ENCODE measurements at places on chromosomes 1 and 21.

DNA sequence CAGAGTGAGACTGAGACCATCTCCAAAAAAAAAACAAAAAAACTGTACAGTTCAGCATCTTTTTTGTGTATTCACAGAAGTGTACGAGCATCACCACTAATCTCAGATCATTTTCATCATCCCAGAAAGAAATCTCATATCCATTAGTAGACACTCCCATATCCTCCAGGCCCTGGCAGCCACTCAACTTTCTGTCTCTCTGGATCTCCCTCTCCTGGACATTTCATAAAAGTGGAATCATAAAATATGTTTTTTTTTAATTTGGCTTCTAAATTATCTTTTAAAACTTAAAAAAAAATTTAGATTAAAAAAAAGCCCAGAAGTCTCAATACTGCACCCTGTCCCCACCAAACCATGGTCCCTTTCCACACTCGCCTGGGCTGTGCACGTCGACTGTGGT is 22.1 kb downstream of the RIPPLY3 start:
- no peak for DNase-seq

DNA sequence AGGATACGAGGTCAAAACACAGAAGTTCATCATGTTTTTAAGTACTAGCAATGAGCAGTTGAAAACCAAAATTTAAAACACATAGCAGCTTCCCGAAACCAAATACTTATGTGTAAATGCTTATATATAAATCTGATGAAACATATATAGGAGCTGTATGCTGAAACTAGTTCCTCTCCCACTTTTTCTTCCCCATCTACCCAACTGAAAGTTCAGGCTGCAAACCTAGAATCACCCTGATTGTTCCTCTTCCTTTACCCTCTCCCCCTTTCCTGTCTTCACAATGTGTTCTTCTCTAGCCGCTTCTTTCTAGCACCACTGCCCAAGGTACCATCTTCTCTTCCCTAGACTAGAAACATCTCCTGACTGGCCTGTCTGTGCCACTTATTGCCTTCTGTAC is 90.6 kb downstream of the ST3GAL3 start:
- no peak for DNase-seq

GRCh38 chr1:179380299-179380698 is 14.5 kb downstream of the AXDND1 start:
- DNase-seq = no peak

- no peak for DNase-seq
These were observed 43.9 kb downstream of the HSPG2 start for GRCh38 chr1:21893046-21893805.

GRCh38 chr1:43340559-43340958 is 2.9 kb downstream of the MPL start:
- no peak for DNase-seq

DNA sequence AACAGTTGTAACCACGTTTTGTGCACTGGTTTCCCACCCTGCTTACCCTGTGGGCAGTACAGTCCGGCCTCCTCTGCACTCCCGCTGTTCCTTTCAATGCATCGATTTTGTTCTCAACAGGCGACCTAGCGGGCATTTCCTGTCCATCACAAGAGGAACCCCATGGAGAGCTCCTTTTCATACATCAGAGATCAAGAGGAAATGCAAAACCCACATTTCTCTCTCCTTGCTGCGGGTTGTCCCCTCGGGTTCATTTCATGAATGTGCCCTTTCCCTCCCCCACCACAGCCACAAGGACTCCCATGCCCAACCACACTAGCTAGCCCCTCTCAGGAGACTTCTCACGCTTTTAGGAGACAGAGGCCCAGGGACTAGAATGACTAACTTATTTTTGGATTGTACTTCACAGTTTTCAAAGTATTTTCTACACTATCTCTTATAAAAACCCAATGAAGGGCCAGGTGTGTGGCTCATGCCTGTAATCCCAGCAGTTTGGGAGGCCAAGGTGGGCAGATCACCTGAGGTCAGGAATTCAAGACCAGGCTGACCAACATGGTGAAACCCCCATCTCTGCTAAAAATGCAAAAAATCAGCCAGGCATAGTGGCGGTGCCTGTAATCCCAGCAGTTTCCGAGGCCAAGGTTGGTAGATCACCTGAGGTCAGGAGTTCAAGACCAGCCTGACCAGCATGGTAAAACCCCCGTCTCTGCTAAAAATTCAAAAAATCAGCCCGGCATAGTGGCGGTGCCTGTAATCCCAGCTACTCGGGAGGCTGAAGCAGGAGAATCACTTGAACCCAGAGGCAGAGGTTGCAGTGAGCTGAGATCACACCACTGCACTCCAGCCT is 18.4 kb downstream of the ATP1A4 start:
- no peak for DNase-seq

- DNase-seq = no peak
These were observed 2.4 kb downstream of the TSPEAR start for GRCh38 chr21:44708866-44709425.

- DNase-seq = no peak
These were observed 6.2 kb downstream of the TMEM125 start for GRCh38 chr1:43275826-43276620.

GRCh38 chr1:167650269-167651160 is 20.5 kb downstream of the RCSD1 start:
- no peak for DNase-seq

DNA sequence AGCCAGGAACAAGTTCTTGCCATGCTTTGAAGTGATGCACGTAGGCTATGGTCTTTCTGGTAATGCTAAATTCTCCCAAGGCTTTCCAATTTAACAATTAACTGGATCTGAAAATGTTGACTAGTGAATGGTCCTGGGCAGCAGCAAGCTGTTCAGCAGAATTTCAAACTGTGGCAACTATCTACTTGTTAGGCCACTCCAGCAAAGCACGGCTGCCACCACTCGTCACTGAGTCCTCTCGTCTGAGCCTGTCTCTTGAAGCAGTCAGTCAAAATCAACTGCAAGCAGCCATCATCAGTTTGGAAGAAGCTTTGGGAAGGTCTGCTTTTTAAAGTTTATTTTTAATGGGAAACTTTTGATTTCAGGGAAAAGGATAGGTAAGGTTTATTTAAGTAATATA is 6.1 kb downstream of the FLVCR1 start:
- DNase-seq = no peak

DNA sequence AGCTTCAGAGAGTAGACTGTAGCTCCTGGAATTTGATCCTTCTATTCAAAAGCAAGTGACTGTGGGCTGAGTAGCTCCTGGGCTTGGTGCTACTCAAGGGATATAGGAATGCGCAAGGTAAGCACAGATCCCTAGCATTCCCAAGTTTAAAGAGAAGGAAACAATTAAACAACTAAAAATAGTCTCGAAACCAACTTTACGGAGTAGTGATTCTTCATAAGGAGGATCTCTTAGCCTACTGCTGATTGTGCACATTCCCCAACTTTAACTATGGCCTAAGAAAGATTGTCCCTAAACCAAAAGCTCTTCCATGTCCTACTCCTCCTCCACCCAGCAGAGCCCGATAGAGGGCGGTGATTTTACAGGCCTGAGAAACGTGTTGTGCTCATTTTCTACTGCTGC is 226.5 kb upstream of the CAMK1G start:
- no peak for DNase-seq

- no peak for DNase-seq
These were observed 5.3 kb upstream of the MROH9 start for GRCh38 chr1:170929835-170930554.

- DNase-seq = no peak
These were observed 349.1 kb upstream of the NEGR1 start for GRCh38 chr1:72631449-72631848.

- no peak for DNase-seq
These were observed 170.5 kb upstream of the FGGY start for GRCh38 chr1:59126366-59126765.

- DNase-seq = peak; percentile 51
These were observed 33.1 kb upstream of the SELENON start for GRCh38 chr1:25766721-25767436.

DNA sequence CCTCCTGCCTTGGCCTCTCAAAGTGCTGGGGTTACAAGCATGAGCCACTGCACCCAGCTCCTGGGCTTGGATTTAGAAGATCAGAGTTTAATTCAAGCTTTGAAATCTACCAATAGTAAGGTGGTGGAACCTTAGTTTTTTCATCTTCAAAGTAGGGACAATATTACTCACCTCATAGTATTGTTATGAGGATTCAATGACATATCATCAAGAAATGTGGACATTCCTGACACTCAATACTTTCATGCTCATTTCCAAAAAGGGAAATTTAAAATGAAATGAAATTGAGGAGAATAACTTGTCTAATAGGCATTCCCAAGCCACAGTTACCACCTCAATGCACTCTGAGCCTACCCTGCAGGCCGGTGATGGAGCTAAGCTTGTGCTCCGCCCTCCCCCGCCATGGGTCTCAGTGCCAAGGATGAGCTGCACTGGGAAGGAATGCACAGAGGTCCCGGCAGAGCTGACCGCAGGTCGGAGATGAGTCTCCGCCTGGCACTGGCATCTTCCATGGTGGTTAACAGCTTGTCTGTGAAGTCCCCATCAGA is 56.5 kb upstream of the BCAR3 start:
- DNase-seq = no peak

DNA sequence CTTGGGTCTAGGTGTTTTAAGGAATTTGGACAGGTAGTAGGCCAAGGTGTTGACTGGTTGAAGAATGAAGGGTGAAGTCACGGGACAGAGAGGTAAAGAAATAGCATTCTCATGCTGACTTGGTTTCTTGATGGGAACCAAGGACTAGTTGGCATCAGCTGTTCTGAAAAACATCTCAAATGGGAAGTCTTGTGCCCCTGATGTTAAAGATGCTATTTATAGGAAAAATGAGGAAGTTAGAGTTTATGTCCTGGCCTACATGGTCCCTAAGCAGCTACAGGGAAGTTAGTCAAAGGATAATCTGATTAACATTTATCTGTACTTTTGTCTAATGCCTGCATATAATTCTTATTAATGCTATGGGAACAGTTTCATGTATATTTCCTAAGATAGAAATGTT is 262.4 kb downstream of the HHIPL2 start:
- no peak for DNase-seq

DNA sequence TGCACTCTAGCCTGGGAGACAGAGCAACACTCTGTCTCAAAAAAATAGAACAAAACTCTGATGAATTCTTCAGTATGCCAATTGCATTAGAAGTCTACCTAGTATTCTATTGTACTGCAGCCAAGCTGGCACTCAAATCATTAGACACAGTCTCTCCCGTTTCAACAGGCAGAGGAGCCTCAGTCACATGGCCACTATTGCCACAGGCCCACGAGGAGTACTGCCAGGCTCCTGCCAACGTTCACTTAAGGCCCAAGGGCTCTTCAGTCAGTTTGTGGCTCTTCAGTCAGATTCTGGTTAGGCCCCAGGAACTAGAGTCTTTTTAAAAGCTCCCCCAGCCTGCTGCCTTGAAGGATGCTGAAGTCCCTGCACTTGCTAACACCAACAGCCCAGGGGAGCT is 73.4 kb downstream of the SH3BGR start:
- no peak for DNase-seq

- DNase-seq = no peak
These were observed 134.3 kb upstream of the ATP1B1 start for GRCh38 chr1:168972225-168972624.

GRCh38 chr1:90405726-90406125 is 311.4 kb downstream of the BARHL2 start:
- no peak for DNase-seq

GRCh38 chr1:67314696-67315095 is 7.0 kb downstream of the IL12RB2 start:
- DNase-seq = no peak

DNA sequence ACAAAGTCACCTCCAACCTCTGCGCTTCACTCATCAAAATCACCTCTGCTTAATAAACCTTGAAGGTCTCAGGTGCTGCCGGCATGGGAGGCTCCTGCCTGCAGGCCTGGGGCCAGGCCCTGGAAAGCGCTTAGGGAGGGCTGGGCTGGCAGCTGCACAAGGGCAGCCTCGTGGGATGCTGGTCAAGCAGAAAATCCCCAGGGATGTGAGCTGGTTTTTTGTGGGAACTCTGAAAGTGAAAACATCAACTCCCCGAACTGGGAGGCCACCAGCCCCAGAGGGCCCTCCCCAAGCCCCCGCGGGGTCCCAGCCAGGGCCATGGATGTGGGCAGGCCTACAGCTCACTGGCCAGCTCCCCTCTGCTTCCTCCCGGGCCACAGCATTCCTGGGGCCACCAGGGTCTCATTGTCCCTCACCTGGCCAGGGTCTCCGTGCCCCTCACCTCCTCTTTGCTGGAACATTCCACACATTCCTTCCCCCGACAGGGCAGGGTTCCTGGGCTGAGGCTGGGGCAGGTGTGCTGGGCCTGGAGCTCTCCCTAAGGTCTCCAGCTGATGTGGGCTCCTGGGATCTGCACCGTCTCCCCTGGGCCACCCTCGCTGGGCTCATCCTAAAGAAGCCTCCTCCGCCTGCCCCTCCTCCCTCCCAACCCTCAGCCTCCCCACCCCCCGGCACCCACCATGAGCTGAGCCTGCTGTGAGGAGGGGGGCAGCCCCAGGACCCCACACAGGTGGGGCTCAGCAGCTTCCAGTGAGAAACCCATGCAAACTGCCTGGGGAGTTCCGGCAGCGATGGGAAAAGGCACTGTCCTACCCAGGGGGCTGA is 36.0 kb upstream of the POFUT2 start:
- DNase-seq = no peak

DNA sequence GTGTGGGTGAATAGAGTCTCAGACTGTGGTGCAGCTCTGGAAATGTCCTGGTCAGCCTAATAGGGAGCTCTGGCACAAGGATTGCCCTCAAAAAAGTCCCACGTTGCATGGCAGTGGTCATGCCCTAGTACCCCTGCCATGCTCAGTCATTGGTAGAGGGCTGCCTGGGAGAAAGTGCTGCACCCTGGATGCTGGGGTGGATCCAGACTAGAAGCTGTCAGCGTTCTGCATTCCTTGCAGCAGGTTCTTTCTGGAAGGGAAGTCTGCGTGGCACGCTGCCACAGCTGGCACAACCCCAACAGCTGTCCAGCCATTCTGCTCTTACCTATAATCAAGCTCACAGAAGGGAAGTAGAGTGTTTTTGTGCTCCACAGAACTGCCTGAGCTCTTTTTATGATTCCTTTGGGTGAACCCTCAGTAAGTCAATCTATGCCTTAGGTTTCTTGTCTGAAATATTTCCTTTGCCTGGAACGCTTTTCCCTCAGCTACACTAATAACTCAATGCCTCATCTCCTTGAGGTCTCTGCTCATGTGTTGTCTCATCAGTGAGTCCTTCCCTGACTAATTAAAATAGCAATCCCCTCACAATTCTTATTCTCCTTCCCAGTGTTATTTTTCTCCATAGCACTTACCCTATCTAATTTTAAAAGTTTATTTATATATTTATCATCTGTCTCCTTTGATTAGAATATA is 61.5 kb upstream of the JAK1 start:
- DNase-seq = peak; percentile 57

DNA sequence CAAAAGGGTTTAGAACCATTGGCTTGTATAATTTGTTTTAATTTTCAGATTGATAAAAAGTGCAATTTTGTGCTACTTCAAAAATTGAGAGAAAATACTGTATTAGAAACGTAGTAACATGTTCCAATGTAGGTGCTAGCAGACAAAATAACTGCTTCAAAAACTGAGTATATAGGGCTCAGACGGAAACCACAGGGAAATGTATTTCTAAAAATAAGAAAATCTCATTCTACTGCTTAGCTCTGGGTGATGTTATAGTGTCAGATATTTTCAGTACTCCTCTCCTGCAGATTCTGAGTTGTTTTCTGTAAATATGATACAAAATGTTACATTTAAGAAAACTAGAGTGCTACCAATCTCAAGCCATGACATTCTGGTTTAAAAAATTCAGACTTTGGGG is 55.4 kb downstream of the KCNK2 start:
- DNase-seq = no peak
